ENCODE measurements at places on chromosomes 6 and 20.

DNA sequence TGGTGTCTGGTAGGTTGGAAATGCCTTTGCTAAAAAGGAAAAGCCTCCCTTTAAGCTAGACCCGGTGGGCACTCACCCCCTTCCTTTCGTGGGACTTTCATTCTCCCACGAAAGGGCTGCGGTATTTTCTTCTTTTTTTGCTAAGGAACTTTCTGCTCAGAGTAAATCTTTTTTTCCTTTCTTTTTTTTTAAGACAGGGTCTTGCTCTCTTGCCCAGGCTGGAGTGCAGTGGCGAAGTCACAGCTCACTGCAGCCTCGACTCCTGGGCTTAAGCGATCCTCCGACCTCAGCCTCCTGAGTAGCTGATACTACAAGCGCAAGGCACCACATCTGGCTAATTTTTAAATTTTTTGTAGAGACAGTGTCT, 4.0 kb downstream of the TP53TG5 start:
- DNase-seq: no peak

DNA sequence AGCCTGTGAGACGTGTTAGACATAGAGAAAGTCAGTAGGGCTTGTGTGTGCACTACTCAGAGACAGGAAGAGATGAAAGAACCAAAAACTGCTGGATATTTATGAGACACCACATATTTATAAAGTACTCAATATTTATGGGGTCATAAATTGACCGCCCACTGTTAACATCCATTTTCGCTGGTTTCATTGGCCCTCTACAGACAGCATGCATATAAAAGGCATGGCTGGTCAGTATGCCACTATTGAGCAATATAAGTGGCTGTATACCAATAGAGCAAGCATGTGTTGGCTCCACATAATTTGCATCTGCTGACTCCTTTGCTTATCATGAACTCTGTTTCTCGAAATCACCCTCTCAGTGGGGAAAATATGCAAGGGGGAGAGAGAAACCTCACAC, 110.3 kb upstream of the BTN3A2 start:
- DNase-seq: no peak

DNA sequence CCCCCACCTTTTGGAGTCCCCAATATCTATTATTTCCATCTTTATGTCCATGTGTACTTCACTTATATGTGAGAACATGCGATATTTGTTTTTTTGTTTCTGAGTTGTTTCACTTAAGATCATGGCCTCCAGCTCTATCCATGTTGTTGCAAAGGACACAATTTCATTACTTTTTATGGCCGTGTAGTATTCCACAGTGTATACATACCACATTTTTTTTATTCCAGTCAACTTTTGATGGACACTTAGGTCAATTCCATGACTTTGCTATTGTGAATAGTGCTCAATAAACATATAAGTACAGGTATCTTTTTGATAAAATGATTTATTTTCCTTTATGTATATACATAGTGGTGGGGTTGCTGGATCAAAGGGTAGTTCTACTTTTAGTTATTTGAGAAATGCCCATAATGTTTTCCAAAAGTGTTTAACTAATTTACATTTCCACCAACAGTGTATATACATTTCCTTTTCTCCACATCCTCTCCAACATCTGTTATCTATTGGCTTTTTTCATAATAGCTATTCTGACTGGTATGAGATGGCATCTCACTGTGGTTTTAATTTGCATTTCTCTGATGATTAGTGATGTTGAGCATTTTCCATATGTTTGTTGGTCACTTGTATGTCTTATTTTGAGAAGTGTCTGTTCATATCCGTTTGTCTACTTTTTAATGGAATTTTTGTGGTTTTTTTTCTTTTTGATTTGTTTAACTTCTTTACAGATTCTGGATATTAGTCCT, 34.0 kb upstream of the COL10A1 start:
- peak; percentile 8 for DNase-seq

DNA sequence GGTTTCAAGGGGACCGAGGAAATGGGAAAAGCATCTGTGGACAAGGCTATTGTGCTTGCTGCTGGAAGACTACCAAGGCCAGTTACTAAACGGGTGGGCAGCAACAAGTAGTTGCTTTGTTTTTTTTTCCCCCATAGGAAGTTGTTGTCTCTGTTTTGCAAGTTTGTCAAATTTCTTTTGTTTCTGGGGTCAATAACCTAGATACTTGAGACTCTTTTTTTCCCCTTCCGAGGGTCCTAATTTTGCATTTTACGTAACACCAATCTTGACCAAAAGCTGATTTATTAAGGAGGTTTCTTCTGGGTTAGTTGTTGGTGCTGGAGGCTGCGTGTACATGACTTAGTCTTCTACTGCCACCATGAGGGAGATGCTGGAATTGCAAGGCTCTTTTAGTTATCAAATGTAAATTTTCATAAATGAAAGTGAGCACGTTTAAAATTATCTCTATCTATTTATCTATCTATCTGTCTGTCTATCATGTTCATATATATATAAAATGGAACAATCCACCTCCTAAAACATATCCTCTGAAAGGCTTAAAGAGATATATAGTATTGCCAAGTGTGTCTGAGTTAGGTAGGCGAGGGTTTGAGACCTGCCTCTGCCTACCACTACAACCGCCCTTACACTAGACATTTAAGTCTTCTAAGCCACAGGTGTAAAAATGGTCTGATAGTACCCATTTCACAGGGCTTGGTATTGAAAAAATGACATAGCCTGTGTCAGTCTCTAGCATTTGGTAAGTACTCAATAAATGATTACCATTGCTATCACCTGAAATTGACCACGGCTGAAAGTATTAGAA, 60.2 kb downstream of the GCLC start:
- no peak for DNase-seq

- no peak for DNase-seq
Observed at GRCh38 chr6:139270249-139270648, 21.5 kb downstream of the TXLNB start.

DNA sequence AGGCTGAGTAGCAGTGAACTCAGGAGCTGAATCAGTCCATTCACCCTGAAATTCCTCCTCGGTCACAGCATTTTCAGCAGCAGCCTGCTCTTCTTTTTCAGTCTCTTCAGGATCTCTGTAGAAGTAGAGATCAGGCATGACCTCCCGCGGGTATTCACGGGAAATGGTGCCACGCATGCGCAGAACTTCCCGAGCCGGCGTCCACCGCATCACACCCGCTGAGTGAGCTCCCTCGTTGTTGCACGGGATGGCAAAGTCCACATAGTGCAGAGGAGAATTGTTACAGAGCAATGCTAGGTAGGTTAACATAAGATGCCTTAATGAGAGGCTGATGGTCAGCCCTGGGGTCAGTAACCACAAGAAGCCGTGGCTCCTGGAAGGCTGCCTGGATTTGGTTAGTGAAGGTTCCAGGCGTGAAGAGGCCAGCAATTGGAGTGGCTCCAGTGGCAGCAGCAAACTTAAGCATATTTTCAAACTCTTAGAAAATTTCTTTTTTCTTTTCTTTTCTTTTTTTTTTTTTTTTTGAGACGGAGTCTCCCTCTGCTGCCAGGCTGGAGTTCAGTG, 113.5 kb upstream of the HDAC2 start:
- no peak for DNase-seq

DNA sequence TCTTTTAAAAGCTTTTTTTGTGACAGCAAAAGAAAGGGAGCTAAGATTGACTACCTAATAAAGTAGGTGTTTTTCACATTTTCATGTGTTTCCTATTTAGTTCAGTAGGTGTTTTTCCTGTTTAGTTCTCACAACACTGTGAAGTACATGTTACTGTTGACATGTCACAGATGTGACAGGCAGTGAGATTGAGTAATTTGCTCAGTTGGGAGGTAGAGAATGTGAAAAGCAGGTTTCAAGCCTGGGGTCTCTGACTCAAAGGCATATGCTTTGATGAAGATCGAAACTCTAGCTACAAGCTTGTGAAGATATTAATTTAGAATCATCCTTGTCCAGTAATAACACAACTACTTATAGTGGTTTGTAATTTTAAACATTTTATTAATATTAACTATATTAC, 43.1 kb downstream of the SLX4IP start:
- no peak for DNase-seq

- DNase-seq: no peak
Observed at GRCh38 chr6:168791917-168792316, 350.9 kb downstream of the SMOC2 start.

DNA sequence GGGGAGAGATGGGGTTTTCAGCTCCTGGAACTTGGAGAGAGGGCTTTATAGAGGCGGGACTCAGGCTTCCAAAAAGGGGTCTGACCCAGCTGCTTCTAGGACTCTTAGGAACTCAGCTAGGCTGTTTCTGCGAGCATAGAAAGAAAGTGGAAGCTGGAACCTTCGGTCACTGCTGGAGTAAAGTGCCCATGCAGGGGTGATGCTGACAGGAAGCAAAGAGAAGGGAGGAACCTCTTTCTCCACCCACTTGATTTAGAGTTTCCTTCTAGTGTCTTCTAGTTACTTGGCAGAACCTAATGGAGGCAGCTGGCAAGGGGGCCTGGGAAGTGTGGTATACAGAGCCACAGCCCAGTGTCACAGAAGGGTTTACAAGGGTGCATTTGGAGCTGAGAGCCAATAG, 283.6 kb downstream of the QKI start:
- DNase-seq: no peak

DNA sequence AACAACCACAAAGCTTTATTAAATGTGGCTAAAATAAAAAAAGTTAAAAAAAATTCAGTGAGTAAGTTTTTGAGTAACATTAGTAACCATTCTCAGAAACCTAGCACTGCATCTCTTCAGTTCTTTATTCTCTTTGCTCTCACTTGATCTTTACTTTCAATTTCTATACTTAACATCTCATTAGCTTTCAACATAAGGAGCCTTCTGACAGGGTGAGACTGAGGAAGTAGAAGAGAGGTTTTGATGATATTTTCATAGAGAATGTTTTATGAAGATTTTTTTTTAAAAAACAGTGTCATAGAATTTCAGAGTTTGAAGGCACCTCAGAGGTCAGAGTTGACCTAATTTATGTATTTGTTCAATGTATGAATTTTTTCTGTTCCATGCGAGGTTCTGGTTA, 60.8 kb downstream of the FAM83B start:
- no peak for DNase-seq

DNA sequence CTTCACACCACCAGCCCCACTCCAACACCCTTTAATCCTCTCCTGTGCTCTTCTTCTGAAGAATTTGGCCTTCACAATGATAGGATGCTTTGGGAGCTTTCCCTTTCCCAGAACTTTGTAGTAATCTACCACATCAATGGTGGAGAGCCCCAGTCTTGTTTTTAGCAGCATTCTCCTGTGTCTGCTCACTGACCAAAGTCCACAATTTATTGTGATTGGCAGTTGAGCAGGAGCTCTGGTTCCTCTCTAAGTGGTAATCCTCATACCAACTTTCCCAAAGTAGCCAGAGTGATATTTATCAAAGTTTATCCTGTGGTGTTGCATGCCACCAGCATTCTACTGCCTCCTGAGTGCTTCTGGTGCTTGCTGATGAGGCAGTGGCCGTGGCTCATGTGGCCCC, 29.0 kb upstream of the OPN5 start:
- DNase-seq: no peak

GRCh38 chr6:144063744-144064401, 31.5 kb downstream of the SF3B5 start:
- DNase-seq: no peak

DNA sequence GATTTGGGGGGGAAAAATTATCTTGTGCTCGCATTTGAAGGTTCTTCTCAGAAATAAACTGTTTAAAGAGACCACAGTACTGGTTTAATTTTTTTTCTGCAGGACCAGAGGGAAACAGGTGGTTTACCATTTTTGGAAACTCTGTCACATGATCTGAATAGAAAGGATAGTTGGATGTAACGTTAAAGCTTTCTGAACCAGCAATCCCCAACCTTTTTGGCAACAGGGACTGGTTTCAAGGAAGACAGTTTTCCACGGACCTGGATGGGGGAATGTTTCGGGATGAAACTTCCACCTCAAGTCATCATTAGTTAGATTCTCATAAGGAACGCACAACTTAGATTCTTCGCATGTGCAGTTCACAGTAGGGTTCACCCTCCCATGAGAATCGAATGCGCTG, 50.4 kb downstream of the MCM8 start:
- no peak for DNase-seq

DNA sequence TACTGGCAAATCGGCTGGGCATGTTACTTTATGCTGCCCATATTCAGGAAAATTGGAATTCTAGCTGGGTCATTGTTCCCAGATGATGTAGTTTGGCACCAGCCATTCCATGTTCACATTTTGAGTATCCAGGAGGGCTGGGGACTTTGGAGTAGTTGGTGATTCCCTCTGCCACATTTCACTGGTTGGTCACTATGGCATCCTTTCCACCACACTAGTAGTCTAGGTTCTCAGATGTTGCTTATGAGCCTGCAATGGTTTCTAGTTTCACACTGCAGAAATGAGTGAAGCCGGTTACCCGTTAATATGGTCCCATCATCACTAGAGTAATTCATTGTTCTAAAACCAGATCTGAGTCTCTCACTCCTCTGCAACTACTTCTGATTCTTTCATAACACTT, 4.6 kb downstream of the PTPN1 start:
- DNase-seq: no peak

DNA sequence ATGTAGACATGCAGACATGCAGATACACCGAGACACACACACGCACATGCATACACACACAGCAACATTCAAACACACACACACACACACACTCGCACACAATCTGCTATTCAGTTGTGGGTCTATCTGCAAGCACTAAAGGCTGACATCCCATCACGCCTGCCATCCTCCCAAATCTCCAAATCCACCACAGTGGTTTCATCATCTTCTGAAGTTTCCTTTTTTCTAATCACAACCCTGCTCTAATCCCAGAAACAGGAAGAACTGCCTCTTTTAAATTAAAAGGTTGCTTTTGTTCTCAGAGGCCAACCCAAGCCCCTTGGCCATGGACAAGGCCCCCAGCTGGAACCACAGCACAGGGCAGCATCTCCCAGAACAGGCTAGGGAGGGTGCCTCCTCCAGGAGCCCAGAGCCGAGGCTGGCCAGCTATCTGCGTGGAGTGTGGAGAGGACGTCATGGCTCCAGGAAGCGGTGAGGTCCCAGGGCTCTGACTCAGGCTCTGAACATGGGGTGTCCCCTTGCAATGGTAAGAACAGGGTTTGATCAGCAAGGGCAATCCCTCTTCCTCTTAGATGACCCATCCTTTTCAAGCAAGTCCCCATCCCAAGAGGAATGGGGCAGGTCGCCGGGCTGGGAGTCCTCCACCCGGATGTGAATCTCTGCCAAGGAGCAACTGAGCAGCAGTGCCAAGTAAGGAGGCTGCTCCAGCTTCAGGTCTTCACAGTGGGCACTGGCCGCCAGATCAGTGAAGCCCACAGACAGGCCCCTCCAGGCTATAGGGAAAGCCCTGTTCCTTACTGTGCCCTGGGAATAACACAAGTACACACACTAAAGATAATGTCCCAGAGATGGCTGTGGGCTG, 14.7 kb downstream of the FOXF2 start:
- no peak for DNase-seq

GRCh38 chr6:130749402-130749801, 77.8 kb upstream of the SMLR1 start:
- no peak for DNase-seq
